Pancreas (tissue), 10 donors: ENCODE measurements at places on chromosomes 13 and 19.
A peak's percentile ranks its signal among the peaks of the same experiment; 100 is the strongest.

DNA sequence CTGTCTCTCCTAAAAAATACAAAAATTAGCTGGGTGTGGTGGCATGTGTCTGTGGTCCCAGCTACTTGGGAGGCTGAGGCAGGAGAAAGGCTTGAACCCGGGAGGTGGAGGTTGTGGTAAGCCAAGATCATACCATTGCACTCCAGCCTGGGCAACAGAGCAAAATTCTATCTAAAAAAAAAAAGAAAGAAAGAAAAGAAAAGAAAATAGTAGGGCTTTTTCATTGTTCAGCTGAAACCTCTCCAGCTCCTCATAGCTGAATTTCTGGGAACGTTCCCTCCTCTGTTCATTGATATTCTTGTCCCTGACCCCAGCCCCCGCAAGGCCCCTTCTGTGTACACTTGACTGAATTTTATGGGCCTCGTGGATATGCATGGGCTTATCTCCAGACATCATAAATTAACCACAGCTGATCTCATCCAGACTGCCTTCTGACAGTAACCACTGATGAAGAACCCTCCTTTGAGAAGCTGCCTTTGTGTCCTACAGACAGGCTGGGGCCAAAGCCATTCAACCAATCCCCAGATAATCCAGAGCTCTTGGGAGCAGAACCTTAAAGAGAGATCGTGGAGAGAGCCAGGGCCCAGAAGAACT lies at the start of gene ELSPBP1:
ELSPBP1 (plus strand) TSS at position 424 of the 594 bp plus-strand sequence. CDS start 14,036 bp downstream, outside the sequence.
- no peak within 1 kb of the TSS for H3K27ac ChIP-seq
- H3K4me3 ChIP-seq, result no peak within 1 kb of the TSS
- DNase-seq, result no peak

DNA sequence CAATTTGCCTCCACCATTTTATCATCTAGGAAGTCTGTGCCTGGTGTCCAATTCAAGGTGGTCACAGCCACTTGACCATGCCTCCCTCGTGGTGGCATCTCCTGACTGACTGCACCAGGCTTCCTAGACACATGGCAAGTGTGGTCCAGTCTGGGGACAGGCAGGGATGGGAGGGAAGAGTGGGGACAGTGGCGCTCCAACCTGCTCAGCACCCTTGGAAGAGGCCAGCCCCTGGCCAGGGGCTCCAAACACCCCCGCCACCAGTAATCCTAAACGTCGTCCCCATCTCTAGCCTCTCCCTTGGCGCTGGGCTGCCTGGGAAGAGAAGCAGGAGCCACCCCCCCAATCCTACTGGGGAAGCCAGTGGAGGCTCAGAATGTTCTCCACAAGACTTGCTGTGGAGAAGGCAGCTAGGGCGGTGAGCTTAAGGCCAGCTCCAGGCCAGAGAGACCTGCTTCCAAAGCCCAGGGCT lies 2.7 kb downstream of the RPL36 start:
- H3K36me3 ChIP-seq, result peaks cover 51% of the 10 kb centered on the region
- H3K4me3 ChIP-seq, result no peak overlapping the region
- H3K27ac ChIP-seq, result no peak overlapping the region
- no peaks in the 10 kb centered on the region for H3K27me3 ChIP-seq
- H3K4me1 ChIP-seq, result peaks cover 6% of the 10 kb centered on the region

- no peaks in the 10 kb centered on the region for H3K36me3 ChIP-seq
- no peaks in the 10 kb centered on the region for H3K4me1 ChIP-seq
These were observed 498.7 kb downstream of the DACH1 start for GRCh38 chr13:71368336-71368735.

- DNase-seq, result no peak
- H3K4me3 ChIP-seq, result no peak overlapping the region
- H3K4me1 ChIP-seq, result peaks cover 21% of the 10 kb centered on the region
- H3K27ac ChIP-seq, result no peak overlapping the region
These were observed 196.0 kb upstream of the GPR12 start for GRCh38 chr13:26956522-26957142.

GRCh38 chr13:67283637-67284036 lies 53.5 kb upstream of the PCDH9 start:
- no peaks in the 10 kb centered on the region for H3K36me3 ChIP-seq
- H3K4me1 ChIP-seq, result no peaks in the 10 kb centered on the region
- no peaks in the 10 kb centered on the region for H3K27me3 ChIP-seq
- DNase-seq, result no peak
- no peak overlapping the region for H3K4me3 ChIP-seq

DNA sequence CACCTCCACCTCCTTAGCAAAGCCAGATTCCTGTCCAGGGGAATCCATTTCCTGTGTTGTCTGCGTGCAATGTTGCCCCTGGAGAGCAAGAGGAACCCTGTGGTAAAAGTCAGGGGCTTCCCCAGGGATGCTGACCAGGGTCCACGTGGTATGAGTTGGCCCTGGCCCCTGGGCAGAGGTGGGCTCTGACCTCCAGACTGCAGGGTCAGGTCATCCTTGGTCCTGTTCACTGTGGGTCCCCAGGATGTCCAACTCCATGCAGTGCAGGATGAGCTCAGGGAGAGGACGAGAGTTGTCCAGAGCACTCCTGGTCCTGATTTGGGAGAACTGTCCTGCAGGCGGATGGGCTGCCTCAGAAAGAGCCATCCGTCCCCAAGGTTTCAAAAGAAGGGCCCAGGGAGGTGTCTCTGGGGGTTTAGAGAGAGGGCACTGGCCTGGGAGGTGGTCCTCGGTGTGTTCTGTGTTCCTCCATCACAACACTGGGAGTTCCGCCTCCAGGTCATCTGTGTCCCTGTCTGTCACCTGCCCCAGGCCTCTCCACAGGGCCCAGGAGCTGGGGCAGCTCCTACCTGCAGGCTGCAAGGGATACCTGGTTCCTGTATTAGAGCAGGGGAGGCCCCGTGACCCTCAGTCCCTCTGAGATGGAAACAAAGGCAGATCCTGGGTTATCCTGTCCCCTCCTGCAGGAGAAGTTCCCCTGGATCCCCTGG lies 1.2 kb upstream of the CEACAM4 start:
- H3K27me3 ChIP-seq, result no peaks in the 10 kb centered on the region
- H3K27ac ChIP-seq, result no peak overlapping the region
- H3K4me1 ChIP-seq, result no peaks in the 10 kb centered on the region
- no peaks in the 10 kb centered on the region for H3K36me3 ChIP-seq
- DNase-seq, result no peak
- H3K4me3 ChIP-seq, result no peak overlapping the region

DNA sequence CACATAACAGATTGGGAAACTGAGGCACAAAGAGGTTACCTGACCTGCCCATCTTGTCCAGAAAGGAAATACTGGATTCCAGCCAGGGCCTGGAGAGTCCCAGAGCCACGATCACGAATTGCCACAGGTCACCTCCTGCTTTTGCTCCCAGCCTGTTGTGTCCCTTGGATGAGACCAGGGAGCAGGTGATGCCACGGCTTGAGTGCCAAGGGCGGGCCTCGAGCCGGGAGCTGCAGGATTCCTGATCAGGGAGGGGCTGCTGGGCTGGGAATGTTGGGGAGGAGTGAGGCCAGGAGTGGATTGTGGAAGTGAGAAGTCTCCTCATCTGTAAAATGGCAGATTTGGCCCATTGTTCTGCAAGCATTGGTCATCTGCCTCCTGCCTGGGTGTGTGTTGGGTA lies 29.4 kb downstream of the DNM2 start:
- no peaks in the 10 kb centered on the region for H3K36me3 ChIP-seq
- no peaks in the 10 kb centered on the region for H3K27me3 ChIP-seq
- H3K27ac ChIP-seq, result no peak overlapping the region

DNA sequence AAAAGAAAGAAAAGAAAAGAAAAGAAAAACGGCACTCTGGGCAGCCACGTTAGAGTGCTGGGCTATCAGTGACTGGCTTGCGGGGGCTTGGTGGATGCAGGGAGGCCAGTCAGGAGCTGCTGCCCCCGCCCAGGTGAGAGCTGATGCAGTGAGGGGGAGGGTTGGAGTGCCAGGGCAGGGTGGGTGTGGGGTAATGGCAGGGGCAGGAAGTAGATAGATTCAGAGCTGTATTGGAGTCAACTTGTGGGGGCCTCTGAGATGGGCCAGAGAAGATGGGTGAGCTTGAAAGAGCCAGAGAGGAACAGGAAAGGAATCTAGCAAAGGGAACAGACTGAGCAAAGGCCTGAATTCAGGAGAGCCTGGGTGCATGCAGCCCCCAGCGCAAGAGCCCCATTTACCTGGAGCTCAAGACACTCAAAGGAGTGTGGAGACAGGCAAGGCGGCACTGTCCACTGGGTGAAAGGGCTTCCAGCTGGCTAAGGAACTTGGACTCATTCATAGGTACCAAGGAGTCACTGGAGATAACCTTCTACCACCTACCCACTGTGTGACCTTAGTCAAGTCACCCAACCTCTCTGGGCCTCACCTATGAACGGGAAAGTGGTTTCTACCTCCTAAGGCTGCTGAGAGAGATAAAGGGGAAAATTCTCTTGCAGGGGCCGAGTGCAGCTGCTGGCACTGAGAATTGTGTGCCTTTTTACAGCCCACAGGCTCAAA lies 20.2 kb downstream of the VSTM2B start:
- no peaks in the 10 kb centered on the region for H3K36me3 ChIP-seq
- H3K27me3 ChIP-seq, result no peaks in the 10 kb centered on the region
- H3K4me3 ChIP-seq, result no peak overlapping the region

GRCh38 chr19:35207391-35207871 lies 21.1 kb downstream of the FAM187B start:
- H3K27me3 ChIP-seq, result no peaks in the 10 kb centered on the region
- H3K4me3 ChIP-seq, result no peak overlapping the region
- H3K36me3 ChIP-seq, result no peaks in the 10 kb centered on the region
- H3K4me1 ChIP-seq, result no peaks in the 10 kb centered on the region
- no peak overlapping the region for H3K27ac ChIP-seq

GRCh38 chr19:55503157-55503501 lies 14.9 kb downstream of the SSC5D start:
- no peaks in the 10 kb centered on the region for H3K27me3 ChIP-seq
- no peak for DNase-seq
- H3K4me3 ChIP-seq, result no peak overlapping the region

GRCh38 chr13:22138947-22139346 lies 468.1 kb downstream of the FGF9 start:
- no peak overlapping the region for H3K27ac ChIP-seq
- no peak for DNase-seq
- no peaks in the 10 kb centered on the region for H3K4me1 ChIP-seq
- H3K27me3 ChIP-seq, result no peaks in the 10 kb centered on the region
- H3K4me3 ChIP-seq, result no peak overlapping the region

GRCh38 chr19:33879818-33880575 lies 83.3 kb downstream of the KCTD15 start:
- no peak overlapping the region for H3K4me3 ChIP-seq
- peaks cover 6% of the 10 kb centered on the region for H3K4me1 ChIP-seq
- H3K27me3 ChIP-seq, result no peaks in the 10 kb centered on the region
- H3K27ac ChIP-seq, result peak overlapping the region; percentile 43

GRCh38 chr13:67136157-67136556 lies 94.0 kb downstream of the PCDH9 start:
- H3K4me1 ChIP-seq, result peaks cover 3% of the 10 kb centered on the region
- DNase-seq, result no peak
- no peak overlapping the region for H3K27ac ChIP-seq
- H3K4me3 ChIP-seq, result no peak overlapping the region
- H3K36me3 ChIP-seq, result no peaks in the 10 kb centered on the region

- H3K36me3 ChIP-seq, result no peaks in the 10 kb centered on the region
- no peak for DNase-seq
- no peak overlapping the region for H3K27ac ChIP-seq
- no peak overlapping the region for H3K4me3 ChIP-seq
- H3K4me1 ChIP-seq, result no peaks in the 10 kb centered on the region
These were observed 4.0 kb upstream of the CYTH2 start for GRCh38 chr19:48465215-48465614.

- H3K36me3 ChIP-seq, result no peaks in the 10 kb centered on the region
- H3K27ac ChIP-seq, result no peak overlapping the region
- no peak for DNase-seq
- no peaks in the 10 kb centered on the region for H3K27me3 ChIP-seq
These were observed 48.4 kb downstream of the ZNRF4 start for GRCh38 chr19:5503598-5503997.

DNA sequence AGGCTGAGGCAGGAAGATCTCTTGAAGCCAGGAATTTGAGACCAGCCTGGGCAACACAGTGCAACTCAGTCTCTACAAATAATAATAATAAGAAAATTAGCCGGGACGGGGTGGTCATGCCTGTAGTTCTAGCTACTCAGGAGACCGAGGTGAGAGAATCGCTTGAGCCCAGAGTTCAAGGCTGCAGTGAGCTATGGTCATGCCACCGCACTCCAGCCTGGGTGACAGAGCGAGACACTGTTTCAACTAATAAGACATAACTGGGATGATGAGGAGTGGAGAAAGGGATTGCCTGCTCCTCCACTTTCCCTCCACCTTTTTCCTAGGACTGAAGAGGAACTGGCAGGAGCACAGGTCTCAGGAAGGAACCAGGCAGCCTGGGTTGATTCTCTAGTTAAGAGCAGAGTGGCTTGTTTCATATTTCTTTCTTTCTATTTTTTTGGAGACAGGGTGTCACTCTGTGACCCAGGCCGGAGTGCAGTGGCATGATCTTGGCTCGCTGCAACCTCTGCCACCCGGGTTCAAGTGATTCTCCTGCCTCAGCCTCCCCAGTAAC lies 4.6 kb upstream of the GPI start:
- no peak overlapping the region for H3K27ac ChIP-seq
- no peaks in the 10 kb centered on the region for H3K36me3 ChIP-seq
- H3K4me1 ChIP-seq, result peaks cover 11% of the 10 kb centered on the region
- H3K4me3 ChIP-seq, result no peak overlapping the region
- DNase-seq, result no peak

DNA sequence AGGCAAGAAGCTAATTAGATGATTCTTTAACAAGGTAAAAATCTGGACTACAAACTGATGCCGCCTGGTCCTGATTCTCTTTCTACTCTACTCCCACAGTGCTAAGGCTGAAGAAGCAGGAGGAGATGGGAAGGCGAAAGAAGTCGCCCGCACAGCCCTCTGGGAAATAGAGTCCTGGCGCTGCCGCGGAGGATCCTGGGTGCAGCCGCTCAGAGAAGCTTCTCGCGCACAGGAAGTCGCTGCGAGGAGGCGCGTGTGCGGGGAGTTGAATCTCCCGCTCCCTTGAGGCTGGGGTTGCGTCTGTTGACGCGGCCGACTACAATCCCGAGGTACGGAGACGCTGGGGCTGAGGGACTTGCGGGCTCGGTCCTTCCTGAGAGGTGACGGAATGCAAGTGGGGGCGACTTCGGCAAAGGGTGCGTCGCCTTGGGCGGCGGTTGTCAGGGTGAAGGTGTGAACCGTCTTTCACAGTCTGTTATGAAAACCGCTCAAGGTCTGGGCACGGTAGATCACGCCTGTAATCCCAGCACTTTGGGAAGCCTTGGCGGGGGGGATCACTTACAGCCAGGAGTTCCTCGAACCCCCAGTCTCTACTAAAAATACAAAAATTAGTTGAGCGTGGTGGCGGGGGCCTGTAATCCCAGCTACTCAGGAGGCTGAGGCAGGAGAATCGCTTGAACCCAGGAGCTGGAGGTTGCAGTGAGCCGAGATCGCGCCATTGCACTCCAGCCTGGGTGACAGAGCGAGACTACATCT lies at the start of gene ZNF473:
ZNF473 (plus strand) TSS at position 212 of the 756 bp plus-strand sequence. CDS start 5,078 bp downstream, outside the sequence.
- peak; percentile 92 for DNase-seq
- peak within 1 kb of the TSS; percentile 75 for H3K27ac ChIP-seq
- peaks cover 18% of the 10 kb centered on the region for H3K4me1 ChIP-seq
- no peaks in the 10 kb centered on the region for H3K27me3 ChIP-seq

DNA sequence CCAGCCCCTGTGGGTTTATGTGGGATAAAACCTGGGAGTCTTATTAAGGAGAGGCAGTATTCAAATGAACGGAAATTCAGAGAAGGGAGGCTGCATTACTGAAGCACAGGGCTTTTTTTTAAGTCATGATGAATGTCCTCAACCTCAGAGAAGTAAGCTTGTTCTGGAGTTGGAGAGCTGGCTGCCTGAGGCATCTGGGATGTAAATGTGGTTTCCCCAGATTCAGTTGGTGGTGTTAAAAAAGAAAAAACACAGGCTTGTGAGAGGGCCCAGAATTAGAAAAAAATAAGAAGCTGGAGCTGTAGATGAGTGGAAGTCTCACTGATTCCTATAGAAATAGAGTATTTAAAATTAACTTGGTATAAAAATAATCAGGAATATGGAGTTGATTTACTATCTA lies 64.0 kb upstream of the GPR12 start:
- no peak overlapping the region for H3K27ac ChIP-seq
- no peaks in the 10 kb centered on the region for H3K4me1 ChIP-seq
- no peaks in the 10 kb centered on the region for H3K36me3 ChIP-seq
- no peaks in the 10 kb centered on the region for H3K27me3 ChIP-seq
- H3K4me3 ChIP-seq, result no peak overlapping the region
